ENCODE measurements at places on chromosomes 1 and 21. TPM values are rescaled to one million over a fixed set of nuclear protein-coding genes. Genes with fewer than 3 reads are reported as not detected.

DNM3 gene
- total RNA-seq = 8.3 TPM

GAS5 gene
- total RNA-seq = 399 TPM

FOXO6 gene
- not detected for total RNA-seq

SH2D2A gene
- 0.31 TPM for total RNA-seq

ADAMTSL4 gene
- total RNA-seq = 0.67 TPM

CYP4B1 gene
- total RNA-seq = not detected

FMN2 gene
- total RNA-seq = not detected

FBXO2 gene
- 3.0 TPM for total RNA-seq
